ENCODE measurements at places on chromosomes 4 and X. TPM values are rescaled to one million over a fixed set of nuclear protein-coding genes. Genes with fewer than 3 reads are reported as not detected.

Gene AVPR2
- total RNA-seq = 4.9 TPM

Gene CLCN4
- total RNA-seq = 1.2 TPM

Gene TMPRSS11B
- total RNA-seq = 40.8 TPM

Gene ODAM
- not detected for total RNA-seq

Gene POLN
- total RNA-seq = 3.9 TPM

Gene ARR3
- total RNA-seq = not detected

Gene BDH2
- 42.0 TPM for total RNA-seq

Gene PSAPL1
- total RNA-seq = not detected

- no peak for DNase-seq
Measured at GRCh38 chr4:45438047-45438446, 685.8 kb downstream of the GABRG1 start.

GRCh38 chrX:78213331-78213730, 73.9 kb upstream of the TAF9B start:
- DNase-seq = no peak

- no peak for DNase-seq
Measured at GRCh38 chr4:98987720-98988119, 7.8 kb upstream of the METAP1 start.

- no peak for DNase-seq
Measured at GRCh38 chr4:130186931-130187330, 1091.0 kb downstream of the C4orf33 start.

GRCh38 chrX:71111141-71111843, at the start of gene IL2RG:
Gene IL2RG, minus strand, starts transcription at chrX:71111577. Its CDS starts 38 bp downstream, at chrX:71111539.
- no peak for DNase-seq

DNA sequence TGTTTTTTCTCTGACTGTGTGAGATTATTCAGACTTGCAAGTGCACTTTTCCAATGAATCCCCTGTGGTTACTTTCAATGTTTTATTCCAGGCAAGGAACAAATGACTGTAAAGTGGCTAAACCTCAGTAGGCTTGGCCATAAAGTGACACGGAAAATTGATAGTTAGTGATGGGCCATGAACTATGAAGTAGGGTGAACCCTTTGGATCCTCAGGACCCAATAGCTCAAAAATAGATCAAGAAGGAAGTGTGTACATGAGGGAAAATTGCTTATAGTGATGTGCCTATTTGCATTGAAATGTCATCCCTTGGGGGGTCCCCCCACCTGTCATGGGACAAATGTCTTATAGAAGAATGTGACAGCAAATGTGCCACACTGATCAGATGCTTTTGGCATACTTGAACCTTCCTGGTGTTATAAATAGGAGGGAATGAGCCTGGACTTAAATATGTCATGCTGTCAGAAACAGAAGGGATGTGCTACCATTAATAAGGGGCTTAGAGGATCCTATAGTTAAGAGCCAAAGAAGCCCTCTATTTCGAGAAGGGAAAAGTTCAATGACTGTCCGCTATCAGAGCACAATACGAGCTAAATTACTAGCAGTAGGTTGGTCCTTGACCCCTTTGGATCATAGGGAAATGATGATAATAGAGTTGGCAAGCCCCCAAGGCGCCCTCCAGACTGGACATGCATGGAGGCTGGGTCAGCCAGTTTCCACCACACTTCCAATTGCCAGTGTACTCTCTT, 30.3 kb downstream of the SLC16A2 start:
- peak; percentile 10 for DNase-seq

GRCh38 chr4:138616775-138617174, 374.6 kb upstream of the SLC7A11 start:
- no peak for DNase-seq

DNA sequence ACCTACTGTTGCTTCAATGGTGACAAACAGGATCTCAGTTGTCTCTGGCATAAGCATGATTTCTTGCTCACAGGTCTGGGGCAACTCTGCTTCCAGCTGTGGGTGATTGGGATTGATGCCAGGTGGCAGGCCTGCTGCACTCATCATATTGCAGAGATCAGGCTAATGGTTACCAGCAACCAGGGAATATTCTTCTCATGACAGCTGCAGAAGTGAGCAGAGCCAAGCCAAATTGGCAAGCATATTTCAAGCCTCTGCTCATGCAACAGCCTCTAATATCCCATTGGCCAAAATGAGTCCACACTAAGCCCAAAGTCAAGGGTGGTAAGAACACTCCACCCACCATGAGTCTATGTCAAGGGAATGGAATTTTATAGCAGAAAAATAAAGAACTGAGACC, 26.7 kb upstream of the TBC1D19 start:
- DNase-seq = no peak

DNA sequence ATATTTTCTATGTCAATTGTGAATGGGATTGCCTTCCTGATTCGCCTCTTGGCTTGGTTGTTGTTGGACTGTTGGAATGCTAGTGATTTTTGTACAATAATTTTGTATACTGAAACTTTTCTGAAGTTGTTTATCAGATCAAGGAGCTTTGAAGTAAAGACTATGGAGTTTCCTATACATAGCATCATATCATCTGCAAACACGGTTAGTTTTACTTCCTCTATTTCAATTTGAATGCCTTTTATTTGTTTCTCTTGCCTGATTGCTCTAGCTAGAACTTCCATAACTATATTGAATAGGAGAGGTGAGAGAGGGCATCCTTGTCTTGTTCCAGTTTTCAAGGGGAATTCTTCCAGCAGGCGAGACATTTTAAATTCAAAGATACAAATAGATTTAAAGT, 226.5 kb downstream of the FBXO8 start:
- no peak for DNase-seq

DNA sequence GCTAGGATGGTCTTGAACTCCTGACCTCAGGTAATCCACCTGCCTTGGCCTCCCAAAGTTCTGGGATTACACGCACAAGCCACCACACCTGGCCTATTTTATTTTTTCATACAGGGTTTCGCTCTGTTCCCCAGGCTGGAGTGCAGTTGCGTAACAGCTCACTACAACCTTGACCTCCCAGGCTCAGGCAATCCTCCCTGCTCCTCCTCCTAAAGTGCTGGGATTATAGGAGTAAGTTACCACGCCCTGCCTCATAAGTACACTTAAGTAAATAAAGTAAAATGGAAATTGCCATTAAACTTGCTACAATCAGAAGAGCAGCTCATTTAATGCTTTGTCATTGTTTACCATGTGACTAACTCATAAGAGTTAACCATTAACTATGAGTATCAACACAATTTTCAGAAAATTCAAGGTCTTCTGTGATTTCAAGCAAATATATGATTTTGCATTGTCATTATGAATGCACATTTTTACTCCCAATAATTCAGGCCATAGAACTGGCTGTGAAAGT, 12.3 kb downstream of the UGDH start:
- DNase-seq = no peak

DNA sequence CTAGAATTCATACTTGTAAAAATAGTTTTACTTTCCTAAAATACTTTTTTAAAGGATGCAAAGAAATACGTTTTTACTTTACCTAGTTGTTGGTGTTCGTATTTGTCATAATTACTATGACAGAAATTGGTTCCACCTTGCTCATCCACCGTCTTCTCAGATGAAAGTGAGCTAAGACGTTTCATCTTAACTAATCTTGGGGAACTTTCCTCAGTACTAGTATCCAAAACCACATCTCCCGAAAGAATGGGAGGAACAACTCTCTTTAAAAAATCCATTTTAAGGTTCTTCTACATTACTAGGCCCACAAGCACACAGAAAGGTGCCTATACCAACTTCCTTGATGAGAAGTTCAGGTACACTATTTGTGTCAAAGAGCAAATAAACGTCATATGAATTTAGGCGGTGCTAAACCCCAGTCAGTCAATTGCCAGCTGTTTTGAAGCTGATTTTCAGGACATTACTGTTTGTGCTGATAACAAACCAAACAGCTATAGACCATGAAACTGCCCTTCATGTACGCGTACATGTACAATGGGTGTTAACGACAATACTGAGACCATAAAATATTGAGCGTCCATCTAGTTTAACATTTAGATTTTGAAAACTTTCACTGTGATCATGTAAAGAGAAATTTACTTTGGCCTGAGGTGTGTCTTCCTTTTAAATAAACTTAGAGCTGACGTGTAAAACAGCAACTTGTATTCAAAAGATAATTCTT, 99.1 kb downstream of the FRYL start:
- no peak for DNase-seq

- no peak for DNase-seq
Measured at GRCh38 chr4:179989975-179990374, 2253.2 kb upstream of the TENM3 start.
